Activated CD4-positive, alpha-beta T cell treated with anti-CD3 and anti-CD28 coated beads, Interleukin-2, Interleukin-4, amounts not matched to agents 100 ng/mL and 50 ng/mL, durations not matched to agents 16 hours and 8 hours (primary cell): ENCODE measurements at places on chromosomes 16 and 17.

DNA sequence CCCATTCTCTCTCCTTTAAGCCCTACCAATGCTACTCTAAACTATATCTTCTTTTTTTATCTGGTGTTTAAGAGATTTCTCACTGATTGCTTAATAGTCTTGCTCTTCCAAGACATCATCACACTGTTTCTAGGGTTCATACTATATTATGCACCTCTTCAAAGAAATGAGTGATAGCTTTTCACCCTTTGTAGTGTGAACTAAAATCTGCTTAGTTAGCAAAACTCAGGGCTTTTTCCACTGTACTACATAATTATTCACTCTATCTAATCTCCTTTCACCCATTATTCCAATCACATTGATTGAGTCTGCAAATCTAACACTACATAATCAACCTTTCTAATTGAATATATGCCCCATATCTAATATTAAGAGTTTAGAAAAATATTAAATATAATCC lies 456.0 kb upstream of the SOX9 start:
- DNase-seq = no peak

DNA sequence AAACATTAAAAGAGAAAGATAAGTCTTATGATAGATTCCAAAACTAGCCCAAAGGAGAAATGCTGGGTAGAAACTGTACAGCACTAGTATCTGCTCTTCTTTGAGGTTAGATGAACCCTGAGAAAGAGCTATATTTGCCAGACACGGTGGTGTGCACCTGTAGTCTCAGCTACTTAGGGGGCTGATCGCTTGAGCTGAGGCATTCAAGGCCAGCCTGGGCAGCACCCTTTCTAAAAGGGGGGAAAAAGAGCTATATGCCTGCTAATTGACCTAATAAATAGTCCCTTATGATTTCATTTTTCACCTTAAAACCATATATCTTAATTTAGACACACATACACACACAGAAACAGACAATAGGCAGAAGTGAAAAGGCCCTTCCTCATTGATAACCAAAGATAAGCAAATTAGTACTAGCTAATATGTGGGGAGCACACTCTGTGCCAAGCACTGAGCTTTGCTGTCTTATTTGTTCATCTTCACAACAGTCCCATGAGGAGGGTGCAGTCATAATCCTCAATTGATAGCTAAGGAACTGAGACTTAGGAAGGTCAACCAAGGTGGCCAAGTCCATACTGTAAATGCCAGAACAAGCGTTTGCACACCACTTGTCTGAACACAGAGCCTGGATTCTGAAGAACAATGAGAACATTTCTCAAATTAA lies 56.6 kb upstream of the NLK start:
- DNase-seq = no peak

DNA sequence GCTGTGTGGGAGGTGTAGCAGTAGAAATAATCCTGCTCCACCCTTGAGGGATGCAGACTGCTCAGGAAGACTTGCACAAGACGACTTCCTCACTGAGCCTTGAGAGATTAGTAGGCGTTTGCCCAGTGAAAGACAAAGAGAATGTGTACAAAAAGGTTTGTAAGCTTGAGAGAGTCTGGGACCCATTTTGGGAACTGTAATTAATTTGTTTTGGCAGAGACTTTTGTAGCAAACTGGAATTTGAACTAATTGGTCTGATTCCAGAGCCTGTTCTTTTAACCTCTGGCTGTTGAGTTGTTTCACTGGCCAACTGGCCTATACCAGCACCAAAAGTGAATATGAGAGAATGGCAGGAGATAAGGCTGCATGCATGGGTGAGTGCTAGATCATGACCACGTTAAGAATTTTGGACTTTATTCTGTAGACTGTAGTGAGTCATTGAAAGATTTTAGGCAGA lies 75.5 kb downstream of the AATF start:
- DNase-seq = no peak

DNA sequence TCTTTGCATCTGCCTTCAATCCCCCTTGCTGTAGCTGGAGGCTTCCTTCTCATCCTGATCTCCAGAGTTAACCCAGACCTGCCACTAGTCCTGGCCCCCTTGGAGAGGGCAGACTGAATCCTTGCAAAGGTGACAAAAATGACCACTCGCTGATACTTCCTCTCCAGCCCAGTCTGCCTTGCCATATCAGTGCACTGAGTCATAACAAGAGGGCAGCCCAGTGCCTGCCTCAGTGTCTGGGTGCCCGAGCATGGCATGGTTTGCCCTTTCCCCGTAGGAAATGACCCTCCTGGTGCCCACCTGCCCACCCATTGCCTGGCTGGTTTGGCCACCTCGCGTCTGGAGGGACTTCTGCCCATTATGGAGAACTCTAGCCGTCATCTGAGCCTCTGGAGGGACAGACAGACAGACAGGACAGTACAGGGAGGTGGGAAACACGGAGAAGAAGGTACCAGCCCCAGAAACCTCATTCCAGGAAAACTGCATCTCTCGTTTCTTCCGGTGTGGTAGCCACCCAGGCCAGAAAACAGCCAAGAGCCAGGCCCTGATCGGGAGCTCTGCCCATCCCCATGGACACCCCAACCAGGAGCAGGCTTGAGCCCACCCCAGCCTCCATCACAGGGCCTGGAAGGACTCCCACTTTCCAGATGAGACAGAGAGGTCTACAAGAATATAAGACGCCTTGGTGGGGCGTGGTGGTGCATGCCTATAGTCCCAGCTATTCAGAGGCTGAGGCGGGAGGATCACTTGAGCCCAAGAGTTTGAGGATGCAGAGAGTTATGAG lies 71.5 kb downstream of the SCNN1B start:
- no peak for DNase-seq

DNA sequence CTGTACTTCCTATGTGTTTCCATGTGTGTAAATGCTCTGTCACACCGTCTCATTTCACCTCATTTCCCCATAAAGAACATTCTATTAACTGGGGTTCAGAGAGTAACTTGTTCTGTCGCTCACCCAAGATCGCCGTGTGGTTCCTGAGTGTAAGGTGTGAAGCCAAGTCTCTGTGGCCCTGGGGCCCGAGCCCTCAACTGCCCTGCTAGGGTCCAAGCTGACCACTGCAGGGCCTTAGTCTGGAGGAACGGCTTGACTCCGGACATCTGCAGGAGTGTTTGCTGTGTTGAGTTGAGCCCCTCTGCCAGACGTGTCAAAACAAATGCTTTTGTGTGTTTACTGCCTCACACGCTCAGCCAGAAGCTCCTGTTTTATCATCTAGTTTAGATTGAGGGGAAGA lies 244.1 kb downstream of the CCDC182 start:
- DNase-seq = no peak

GRCh38 chr16:57000271-57001025 lies 11.1 kb downstream of the NLRC5 start:
- no peak for DNase-seq

- DNase-seq = peak; percentile 59
Observed at GRCh38 chr17:65799869-65800268, 238.4 kb upstream of the AXIN2 start.

DNA sequence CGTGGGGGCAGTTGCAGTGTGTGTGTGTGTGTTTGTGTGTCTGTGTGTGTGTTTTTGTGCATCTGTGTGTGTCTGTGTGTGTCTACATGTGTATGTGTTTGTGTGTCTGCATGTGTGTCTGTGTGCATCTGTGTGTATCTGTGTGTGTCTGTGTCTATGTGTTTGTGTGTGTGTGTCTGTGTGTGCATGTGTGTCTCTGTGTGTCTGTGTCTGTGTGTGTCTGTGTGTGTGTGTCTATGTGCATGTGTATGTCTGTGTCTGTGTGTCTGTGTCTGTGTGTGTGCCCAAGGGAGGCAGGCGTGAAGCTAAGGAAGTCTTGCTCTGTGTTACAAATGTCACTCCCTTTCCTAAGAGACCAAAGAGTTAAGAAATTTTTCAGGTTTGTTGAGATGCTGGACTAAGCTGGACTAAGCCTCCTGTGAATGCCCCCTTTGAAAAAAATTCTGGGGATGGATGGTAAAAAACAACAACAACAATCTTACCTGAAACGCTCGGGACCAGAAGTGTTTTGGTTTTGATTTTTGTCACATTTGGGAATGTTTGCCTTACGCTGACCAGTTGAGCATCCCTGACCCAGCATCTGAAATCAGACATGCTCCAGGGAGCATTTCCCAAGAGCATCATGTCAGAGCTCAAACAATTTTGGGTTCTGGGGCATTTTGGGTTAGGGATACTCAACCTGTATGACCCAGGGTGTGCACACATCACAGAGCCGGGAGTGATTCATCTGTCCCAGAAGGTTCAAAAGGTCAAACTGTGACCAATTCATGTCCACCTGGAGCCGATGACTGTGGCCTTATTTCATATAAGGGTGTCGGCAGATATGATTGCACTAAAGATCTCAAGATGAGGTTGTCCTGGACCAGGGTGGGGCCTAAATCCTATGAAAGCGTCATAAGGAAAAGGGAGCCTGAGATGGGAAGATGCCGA lies 48.6 kb upstream of the ZNF469 start:
- DNase-seq = no peak

DNA sequence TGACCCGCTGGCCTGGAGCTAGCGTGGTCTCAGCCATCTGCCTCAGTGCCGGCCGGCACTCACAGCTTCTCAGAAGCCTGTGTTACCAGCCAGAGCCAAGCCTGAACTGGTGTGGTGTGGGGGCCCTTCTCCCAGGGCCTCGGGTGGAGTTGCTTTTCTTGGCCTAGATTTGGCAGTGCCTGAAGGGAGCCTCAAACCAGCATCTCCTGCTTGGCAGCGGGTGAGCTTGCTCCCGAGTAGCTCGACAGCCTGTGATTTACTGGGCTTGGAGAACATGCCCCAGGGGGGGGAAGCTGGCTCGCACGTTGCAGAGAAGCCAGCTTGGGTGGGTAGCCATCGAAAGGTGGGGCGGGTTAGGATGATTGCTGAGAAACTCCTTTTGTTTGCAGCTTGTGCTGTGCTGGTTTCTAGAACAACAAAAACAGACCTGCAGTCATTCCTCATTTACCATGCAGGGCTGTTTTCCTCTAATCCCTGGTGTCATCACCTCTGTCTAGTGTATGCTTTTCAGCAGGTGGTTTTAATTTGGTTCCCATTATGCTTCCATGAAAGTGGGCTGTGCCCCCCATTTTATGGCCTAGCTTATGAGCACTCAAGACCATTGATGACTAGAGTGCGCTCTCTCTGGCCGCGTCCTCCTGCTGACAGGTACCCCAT lies 42.2 kb downstream of the TBCD start:
- no peak for DNase-seq

DNA sequence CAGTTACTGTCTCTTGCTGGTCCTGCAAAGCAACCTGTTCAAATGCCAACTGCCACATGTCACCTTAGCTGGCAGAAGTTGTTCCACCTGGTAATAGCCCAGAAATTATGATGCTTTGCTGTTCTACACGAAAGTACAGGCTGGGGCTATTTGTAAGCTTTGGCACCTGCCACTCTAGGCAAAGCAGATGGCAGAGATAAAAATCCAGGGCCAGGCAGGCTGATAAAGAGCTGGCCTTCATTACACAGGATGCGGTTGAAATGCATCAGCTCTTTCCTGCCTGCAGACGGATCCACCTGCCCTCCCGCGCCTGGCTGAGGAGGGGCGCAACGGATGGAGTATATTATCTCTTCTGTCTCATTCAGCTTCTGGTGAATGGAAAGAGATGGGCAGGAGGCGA lies 29.3 kb upstream of the KDM8 start:
- DNase-seq = peak; percentile 62

DNA sequence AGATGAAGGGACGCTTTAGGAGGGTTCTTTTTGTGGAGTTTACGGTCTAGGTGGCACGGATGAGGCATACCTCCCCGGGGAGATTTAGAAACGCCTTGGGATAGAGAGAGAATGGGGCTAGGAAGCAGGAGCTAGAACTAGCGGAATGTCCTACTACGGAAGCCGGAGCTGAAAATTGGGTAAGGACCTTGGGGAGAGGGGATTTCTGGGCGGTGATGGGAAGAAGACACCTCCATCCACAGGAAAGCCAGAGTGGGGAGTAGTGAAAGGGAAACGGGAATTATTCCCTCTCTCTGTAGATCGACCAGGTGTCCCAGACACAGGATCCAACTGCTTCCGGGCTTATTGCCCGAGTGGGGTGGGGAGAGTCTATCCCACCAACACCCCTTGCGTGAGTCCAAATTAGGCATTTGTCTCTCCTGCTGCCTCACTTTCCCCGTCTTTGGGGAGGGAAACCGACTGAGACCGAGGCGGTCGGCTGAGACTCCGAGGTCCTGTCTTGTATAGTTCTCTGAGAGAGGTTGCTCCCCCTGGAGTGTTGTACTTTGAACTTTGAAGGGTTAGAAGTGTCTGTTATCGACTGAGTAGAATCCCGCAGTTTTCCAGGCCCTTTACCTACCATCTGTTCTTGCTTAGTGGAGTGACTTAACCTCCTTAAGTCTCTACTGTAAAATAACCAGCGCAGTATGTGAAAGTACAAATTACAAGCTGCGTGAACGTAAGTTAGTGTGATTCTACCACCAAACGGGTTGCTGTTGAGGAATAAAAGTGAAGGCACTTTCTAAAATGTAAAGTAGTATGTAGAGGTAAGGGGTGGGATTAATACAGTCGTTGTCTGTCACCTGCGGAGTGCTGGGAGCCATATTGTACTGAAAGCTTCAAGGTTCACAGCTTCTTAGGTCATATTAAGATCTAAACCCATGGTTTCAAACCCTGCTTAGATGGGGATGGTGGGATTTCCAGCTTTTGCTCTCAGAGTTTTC lies 1.0 kb downstream of the RSPRY1 start:
- DNase-seq = no peak

GRCh38 chr16:6616746-6617145 lies 715.9 kb upstream of the RBFOX1 start:
- no peak for DNase-seq

- no peak for DNase-seq
Observed at GRCh38 chr17:43846963-43847371, at the start of gene CD300LG. CD300LG (plus strand) TSS chr17:43847176; CDS start chr17:43847217, 41 bp downstream.

DNA sequence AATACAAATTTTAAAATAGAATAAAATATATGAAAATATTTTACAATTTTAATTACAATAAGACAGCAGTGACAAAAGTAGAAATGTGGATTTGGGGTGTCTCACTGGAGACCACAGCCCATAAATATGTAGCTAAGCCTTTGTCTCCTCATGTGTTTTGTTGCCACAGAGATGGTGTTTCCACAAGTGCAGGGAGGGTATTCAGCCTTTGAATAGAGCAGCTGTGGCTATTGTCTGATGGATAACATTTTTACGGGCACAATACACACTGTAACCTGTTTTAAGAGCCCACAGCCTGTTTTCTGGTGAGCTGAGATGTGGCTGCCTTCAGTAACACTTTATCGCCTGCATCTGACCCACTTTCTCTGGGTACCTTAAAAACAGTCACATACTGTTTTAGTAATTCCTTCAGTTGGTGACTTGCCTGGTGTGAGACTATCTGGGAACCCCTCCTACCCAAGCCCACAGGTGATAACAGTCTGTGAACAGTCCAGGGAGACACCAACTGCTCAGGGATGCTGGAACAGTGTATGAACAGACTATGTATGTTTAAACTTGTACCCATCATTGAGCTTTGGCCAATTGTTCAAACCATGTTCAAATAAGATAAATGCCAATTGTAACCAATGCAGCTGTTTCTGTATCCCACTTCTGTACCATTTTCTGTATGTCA lies 7.8 kb upstream of the AHSP start:
- DNase-seq = no peak
